ENCODE measurements at places on chromosomes 7 and 10. TPM values are rescaled to one million over a fixed set of nuclear protein-coding genes. Genes with fewer than 3 reads are reported as not detected.

DNA sequence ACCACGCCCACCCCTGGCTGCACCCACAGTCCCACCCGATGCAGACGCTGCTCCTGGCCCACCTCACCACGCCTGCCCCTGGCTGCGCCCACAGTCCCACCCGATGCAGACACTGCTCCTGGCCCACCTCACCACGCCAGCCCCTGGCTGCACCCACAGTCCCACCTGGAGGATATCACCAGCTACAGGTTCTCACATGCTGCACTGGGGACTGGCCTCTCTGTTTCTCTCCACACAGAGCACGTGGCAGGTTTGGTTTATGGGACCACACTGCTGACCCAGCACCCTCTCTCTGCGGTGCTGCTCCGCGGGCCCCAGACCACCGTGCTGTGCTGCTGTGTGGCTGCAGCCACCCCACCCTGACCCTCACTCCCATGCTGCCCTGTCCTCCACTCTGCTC, 120.9 kb downstream of the VIPR2 start:
- no peak for DNase-seq

The INMT gene
- 151 TPM for total RNA-seq

The FAM221A gene
- 9.6 TPM for total RNA-seq

DNA sequence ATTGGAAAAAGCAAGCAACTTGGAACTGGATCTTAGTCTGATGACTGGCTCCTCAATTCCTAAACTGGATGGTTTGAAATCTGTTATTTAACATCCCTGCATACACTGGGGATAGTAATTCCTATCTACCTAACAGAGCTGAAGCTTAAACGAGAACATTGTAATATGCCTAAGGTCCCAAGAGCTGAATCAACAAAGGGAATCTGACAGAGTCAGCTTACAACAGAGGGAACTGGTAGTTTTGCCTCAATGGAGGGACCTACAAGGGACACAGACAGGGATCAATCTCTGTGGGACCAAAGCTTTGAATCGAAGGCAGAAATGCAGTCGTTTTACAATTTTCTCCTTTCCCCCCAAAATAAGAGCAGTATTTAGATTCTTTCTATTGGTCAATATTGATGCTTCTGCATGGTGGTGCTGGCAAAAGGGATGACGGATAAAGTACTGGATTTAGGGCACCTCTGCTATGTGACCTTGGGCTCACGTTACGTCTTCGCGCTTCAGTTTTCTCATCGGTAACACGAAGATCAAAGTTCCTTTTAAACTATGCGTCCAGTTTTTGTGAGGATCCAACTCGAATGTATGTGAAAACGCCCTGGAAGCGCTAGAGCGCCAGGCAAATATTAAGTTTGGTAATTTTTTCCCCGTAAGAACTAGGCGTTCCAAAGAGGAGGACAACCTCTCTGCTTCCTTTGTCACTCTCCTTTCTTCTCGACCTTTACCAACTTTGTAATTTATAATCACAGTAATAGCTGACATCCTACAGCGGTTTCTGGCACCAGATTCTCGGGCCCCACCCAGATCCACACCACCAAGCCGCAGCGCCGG, 1.1 kb downstream of the ACTR1A start:
- no peak for DNase-seq
